ENCODE measurements at places on chromosomes 6 and 20.

DNA sequence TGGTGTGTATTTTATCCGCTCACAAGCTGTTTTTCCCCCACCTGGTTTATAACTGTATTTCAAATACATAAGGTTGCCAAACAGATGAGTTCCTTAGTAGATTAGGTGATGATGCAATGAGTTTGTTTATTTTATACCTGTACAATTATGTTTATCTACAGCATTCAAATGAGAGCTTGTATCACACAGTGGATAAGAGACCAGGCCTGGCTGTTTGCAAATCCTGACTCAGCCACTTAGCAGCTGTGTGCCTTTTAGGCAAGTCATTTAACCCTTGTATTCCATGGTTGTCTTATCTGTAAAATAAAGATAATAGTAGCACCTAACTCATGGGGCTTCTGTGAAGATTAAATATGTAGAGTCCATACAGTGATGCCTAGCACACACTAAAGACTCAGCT is 143.7 kb downstream of the MOXD1 start:
- no peak for DNase-seq

- DNase-seq, result no peak
Measured at GRCh38 chr6:39303425-39304153, 10.6 kb downstream of the KCNK17 start.

DNA sequence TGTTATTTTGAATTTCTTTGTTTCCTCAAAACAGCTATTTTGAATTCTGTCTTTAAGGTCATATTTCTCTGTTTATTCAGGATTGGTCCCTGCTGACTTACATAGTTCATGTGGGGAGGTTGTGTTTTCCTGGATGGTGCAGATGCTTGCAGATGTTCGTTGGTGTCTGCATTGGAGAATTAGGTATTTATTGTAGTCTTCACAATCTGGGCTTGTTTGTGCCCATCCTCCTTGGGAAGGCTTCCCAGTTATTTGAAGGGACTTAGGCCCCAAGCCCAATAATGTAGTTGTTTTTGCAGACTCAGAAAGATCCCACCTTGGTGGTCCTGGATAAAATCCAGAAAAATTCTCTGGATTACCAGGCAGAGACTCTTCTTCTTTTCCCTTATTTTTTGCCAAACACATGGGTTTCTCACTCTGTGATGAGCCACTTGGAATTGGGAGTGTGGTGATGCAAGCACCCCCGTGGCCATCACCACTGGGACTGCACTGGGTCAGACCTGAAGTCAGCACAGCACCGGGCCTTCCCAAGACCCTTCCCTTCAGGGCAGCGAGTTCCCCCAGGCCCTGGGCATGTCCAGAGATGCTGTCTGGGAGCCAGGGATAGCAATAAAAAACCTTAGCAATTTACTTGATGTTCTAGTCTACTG is 81.6 kb upstream of the EZR start:
- no peak for DNase-seq

GRCh38 chr20:25222461-25223178 is 25.3 kb upstream of the PYGB start:
- DNase-seq, result no peak

DNA sequence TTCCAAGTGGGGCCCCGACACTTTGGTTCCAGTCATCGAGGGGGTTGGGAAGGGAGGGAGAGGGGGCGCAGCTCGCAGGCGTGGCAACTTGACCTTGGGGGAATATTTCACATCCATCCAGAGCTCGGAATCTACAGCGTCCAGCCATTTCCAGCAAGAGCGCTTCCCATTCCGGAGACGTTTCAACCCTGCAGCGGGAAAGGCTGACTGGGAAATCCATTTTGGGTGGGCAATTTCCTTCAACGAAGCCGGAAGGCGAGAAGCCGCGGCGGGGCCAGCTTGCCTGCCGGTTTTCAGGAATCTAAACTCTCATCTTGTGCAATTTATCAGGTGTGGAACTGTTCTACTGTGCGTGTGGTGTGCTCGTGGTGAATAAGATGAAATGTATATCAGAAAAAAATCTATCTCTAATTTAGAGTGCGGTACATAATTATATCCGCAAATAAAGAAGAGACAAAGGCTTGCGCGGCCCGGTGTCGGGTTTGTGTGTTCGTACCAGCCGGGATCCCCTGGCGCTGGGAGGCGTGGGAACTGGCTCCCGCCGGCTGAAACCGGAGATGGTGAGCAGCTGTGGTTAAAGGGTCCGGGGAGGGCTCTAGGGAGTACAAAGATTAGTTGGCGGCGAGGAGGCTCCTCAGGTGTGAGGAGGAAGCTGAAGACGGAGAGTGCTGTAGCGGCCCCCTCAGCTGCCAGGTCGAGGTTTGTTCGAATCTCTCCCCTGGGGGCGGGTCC is 4.8 kb downstream of the SLC32A1 start:
- no peak for DNase-seq

- DNase-seq, result no peak
Measured at GRCh38 chr20:20184149-20184548, 131.8 kb downstream of the CFAP61 start.

DNA sequence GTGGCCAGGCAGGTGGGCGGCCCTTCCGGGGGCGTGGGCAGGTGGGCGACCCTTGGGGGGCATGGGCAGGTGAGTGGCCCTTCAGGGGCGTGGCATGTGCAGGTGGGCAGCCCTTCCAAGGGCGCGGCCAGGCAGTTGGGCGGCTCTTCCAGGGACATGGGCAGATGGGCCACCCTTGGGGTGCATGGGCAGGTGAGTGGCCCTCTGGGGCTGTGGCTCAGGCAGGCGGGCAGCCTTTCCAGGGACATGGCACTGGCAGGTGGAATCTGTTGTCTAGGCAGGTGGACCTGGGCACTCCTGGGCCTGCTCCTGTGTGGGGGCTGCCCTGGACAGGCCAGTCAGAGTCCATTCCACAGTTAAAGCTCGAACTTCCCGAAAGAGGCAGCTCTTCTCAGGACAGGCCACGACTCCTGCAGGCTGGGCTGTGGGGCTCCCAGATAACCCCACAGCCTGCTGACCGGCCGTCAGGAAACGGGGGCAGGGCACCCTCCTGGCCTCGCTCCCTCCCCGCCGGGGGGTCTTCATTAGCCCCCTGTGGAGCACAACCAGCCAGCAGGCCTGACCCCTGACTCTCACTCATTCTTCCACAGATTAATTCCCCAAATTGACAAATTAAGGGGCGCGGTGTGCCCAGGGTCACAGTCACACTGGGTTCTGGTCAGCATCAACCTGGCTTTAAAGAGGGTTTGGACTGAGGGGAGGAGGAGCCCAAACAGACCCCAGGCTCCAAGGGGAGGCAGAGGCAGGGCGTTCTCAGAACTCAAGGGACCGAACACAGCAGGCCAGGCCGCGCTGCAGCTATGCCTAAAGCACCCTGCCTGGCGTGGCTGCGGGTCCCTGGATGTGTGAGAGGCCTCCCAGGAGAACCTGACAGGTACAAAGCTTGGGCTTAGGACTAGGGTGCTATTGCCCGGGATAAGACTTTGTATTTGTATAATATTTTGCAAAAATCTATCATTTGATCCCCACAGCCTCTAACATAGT is 130.0 kb downstream of the DLL1 start:
- DNase-seq, result no peak

GRCh38 chr20:58078741-58079522 is 149.5 kb downstream of the ANKRD60 start:
- no peak for DNase-seq

DNA sequence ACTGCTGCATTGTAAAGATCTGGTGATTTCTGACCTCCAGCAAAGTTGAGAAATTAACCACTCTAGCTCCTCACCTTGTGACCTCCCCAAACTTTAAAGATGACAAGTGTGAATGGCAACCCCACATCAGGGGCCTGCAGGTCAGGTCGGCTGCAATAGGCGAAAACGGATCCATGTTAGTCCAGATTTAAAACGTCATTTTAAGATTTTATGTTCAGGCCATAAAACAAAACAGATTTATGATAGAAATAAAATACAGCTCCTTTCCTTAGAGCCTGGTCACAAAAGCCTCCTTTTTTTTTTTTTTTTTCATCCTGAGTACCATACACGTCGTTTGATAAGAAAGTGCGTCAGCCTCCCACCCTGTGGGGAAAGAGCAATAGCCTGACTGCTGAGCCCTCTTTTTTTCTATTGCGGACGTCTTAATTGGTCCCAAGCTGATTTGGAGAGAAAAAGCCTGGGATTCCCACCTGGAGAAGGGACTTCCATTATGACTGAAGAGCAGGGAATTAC is 519.2 kb upstream of the NOX3 start:
- no peak for DNase-seq

DNA sequence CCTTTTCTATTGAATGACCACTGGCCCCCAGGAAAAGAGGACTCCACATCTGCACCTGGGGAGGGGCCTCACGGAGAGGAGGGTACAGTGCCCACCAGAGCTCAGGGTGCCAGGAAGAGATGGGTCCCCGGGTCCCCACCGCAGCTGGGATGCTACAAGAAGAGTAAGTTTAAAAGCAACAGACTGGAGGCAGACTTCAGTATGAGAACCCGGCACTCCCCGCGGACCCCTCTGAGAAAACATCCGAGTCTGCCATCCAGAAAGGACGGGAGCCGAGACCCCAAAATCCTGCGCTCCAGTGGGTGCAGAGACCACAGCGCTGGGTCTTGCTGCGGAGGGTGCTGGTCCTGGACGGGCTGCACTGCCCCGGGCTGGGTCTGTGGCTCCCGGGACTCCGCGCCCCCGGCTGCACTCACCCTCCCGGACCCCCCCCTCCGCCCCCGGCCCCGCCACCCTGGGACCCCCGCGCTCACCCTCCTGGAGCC is 350 bp downstream of the HELZ2 start:
- no peak for DNase-seq
